ENCODE measurements at places on chromosomes 5 and 9.

GRCh38 chr5:132421462-132421861 lies 52.0 kb downstream of the SLC22A5 start:
- DNase-seq: no peak

- DNase-seq: peak; percentile 32
These were observed 21.9 kb upstream of the NOTCH1 start for GRCh38 chr9:136567651-136568287.

GRCh38 chr9:92122061-92122460 lies 6.8 kb upstream of the SPTLC1 start:
- no peak for DNase-seq

- no peak for DNase-seq
These were observed 45.7 kb upstream of the ALDOB start for GRCh38 chr9:101481261-101481660.

DNA sequence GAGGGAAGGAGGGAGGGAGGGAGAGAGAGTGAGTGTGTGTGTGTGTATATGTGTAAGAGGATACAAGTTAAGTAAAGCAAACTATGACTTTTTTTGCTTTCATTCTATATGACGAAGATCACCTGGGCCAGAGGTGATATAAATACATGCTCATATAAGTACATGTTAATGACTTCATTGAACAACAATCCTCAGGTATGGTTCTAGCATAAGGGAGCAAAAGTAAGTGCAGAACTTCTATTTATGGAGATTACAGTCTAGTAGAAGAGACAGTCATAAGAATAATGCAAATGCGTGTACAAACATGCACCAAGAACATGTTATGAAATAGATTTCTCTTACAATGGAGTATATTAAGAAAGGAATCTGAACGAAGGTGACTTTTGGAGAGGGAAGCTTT lies 1804.0 kb downstream of the MAT2B start:
- no peak for DNase-seq

DNA sequence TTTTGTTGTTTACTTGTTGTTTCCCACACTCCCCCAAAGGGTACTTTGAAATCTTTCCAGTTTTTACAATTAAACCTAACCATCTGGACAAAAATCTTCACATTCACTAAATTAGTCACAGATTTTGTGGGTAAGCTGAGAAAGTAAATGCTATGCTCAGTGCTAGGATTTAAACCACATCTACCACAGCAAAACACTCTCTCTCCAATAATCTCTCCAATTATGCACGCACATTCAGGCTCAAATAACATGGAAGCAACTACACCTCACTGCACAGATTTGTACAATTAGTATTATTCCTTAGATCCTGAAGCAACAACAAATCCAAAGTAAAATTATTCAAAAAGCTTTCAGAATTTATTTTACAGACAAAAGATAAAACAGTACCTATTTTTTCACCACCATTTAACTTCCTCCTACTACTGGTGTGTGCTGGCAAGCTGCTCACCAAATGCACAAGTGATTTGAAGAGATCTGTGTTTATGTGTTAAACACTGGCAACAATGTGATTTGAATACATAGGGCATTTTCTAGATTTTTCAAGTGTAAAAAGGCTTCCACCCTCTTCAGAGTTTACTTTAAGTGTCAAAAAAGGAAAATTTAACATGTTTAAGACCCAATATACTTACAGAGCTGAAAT lies 16.6 kb downstream of the ZNF608 start:
- no peak for DNase-seq

DNA sequence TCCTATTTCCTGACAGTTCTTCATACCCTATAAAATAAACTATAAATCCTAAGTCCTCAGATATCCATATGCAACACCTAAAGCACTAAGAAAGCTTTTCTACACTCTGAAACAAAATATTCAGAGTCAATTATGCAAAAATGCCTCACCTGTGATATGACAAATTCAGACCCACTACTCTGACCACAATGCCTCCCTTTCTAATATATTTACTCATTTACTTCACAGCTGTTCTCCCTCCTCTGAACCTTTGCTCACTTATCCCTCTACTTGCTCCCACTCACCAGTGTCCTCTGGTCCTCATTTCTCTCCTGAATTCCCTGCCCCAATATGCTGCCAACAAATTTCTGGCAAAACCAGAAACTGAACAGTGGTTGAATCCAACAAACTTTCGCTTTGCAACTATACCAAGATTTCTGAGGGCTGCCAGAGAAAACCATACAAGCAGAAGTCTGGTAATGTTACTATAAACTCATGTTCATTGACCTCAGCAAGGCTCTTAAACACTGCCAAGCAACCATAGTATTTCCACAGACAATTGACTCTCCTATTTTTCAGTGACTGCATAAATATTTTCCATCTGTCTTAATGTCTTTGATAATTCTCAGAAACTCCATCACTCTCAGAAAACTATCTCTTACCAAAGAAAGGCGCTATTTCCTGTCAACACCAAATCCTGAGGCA lies 7.1 kb downstream of the CCNH start:
- no peak for DNase-seq

GRCh38 chr5:13945271-13945670 lies 783 bp upstream of the DNAH5 start:
- DNase-seq: no peak

DNA sequence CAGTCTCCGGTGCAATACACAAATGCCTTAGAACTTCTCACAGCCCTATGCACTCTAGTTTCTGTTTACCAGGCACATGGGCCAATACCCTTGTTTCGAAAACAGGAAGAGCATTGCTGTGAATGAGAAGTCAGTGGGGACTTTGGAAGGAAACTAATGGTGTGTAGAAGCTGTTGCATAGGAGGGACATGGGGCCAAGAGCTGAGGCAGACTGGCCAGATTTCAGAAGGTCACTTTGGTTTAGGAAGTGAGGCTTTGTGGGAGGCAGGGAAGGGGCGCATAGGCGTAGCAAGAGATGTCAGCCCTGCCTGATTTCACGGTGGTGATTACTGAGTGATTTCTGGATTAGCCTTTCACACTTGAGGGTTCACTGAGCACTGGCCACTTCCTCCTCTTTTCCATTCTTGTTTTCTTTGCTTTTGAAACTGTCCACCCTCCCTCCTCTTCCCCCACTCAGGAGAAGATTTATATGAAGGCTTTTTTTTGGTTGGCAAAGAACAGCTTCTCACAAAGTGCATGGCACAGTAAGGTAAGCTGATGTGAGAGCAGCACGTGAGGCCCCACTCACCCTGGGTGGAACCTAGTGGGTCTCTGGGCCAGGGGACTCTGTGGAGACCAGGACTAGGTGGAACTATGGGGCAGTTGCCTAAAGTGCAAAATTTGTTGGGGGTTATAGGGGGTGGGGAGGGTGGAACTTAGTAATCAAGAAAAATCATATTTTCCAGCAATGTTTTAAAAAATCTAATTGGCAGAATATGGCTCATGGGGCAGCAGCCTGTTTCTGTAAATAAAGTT lies 6.1 kb upstream of the TMEM252 start:
- peak; percentile 10 for DNase-seq

- peak; percentile 91 for DNase-seq
These were observed 122.5 kb upstream of the RUSC2 start for GRCh38 chr9:35367451-35367850.

DNA sequence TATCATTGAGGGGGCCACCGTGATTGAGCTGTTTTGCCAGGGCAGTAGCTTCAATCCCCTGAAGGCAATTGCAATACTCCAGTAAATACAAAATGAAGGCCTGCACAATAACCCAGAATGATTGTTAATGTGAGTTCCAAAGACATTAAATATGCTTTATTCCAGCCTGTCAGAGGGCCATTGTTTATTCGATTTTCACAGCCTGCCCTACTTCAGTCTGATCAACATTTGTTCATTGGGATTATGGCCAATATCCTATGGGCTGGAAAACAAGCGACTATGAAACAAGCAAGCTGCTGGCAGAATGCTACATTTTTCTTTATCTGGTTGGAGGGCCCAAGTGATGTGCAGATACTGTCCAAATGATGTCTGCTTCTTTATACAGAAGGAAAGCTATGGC lies 543.1 kb downstream of the TLE1 start:
- no peak for DNase-seq

- DNase-seq: no peak
These were observed 145.6 kb downstream of the PPP2R2B start for GRCh38 chr5:146732962-146733361.

DNA sequence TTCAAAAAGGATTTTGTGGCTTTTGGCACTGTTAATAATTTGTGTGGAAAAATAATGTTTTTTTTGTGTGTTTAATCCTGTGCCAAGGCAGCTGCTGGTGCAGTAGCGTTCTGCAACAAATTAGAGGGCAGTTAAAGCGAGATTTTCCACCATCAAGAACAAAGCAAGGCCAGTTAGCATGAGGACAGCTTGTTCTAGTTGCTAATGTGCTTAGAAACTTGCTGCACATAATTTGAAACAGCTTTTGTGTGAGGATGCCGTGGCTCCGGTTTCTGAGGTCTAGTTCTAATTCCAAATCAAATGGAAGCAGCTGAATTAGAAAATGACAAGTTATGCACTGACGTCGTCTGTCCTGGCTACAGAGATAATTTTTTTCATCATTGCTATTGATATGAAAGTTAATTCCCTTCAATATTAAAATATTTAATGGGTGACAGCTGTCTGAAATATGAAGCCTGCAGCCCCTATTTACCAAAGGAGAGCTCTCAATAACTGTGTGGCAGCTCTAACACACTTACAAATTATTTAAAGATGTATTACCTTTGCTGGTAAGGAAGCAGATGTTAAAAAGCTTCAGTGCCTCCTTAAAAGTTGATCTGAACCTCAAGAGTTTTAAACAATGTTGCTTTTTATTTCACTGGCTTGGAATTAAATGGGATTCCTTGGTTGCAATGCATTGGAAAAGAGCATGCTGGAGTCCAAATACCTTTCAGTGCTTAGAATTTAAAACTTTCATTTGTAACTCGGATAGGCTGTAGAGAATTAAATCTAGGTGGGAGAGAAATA lies 128.6 kb downstream of the SPATA31D1 start:
- no peak for DNase-seq

GRCh38 chr5:136025900-136026299 lies 2.9 kb upstream of the TGFBI start:
- DNase-seq: no peak

- DNase-seq: no peak
These were observed 6.6 kb upstream of the FBP2 start for GRCh38 chr9:94600258-94600657.

DNA sequence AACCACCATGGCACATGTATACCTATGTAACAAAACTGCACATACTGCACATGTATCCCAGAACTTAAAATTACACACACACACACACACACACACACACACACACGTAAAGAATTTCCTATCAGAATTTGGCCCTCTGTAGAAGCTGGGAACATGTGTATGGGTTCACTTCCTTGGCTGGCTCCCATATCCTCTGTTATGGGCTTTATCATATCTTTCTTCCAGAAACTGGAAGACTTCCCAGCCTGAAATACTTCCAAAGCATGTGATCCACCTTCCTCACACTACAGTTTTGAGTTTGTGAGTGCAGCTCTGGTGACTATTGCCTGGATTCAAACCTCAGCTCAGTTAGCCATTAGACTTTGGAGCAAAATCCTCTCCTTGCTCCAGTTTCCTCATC lies 78.6 kb upstream of the GDNF start:
- no peak for DNase-seq

- DNase-seq: peak; percentile 12
These were observed at the start of gene PCDHGA12 for GRCh38 chr5:141430332-141431113. Gene PCDHGA12 (plus strand): TSS chr5:141430507. CDS start chr5:141430760, 253 bp downstream.

GRCh38 chr9:107569174-107569573 lies 79.6 kb upstream of the KLF4 start:
- DNase-seq: peak; percentile 16

DNA sequence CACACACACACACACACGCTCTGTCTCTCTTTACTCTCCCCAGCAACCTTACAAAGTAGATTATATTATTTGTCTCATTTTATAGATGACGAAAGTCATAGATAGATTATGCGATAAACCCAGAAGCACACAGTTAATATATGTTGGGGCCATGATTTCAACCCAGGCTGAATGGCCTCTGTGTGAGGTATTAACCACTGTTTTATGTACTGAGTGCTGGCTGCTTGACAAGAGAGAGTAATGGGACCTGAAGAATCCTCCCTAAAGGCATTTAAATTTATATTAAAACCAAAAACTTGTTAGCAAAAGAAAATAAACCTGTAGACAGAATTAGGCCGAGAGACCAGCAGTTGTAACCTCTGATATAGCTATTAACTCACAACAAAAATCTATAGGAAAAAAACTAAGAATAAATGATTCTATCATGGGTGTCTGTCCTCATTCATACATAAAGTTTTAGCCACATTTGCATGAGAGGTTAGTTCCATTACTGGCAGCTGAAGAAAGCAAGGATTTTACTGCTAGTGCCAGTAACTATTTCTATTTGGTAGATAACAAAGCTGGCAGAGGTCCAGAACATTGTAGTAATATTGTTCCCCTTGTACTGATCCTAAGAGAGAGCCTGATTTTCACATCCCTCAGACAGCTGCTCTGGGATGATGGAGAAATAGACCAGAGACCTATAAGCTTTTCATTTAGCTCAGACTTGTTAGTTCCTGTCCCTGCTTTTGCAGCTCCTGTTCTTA lies 250.9 kb downstream of the ADGRV1 start:
- no peak for DNase-seq

- no peak for DNase-seq
These were observed 19.8 kb downstream of the CKMT2 start for GRCh38 chr5:81252904-81253303.

DNA sequence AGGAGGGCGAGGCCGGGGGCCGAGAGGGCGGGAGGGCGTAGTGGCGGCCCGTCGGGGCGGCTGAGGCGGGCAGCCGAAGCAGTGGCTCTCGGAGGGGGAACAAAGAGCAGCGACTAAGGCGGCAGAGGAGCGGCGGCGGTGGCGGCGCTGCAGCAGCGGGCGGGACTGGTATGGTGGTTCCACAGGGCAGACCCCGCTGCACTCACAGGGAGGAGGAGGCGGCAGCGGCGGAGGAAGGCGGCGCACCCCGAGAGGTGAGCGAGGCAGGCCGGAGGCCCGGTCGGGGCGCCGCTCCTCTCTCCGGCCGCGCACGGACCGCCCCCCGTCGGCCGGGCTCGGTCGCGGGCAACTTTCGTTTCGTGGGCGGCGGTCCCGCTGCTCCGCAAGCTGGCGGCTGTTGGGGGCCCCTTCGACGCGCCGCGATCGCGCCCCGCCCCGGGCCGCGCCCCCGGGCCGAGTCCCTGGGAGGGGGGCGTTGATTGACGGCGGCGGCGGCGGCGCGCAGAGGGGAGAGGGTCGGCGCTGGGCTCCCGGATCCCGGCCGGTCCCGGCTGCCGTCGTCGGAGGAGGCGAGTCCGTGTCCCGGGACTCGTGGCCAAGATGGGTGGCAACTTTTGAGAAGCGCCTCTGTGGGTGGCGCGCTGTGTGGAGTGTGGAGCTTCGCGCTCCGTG lies 467 bp downstream of the CNOT6 start:
- DNase-seq: peak; percentile 39

DNA sequence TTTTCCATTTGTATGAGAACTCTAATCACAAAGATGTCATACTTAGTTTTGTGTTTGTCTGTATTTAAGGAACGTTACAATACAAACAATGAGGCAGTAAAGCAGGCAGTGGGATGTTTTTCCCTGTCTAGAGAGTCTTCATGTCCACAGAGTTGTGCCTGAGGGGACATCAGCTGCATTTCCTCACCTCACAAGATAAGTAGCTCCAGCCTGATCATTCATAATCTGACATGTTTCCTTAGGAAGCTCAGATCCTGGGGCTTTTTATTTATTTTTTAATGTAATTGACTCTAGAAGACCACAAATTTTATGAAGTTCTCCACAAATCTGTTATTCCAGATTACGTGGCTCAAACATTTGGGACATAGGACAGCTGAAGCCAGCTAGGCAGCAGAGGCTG lies 78.5 kb downstream of the SPTLC1 start:
- no peak for DNase-seq

GRCh38 chr5:179281694-179282093 lies 63.6 kb downstream of the ADAMTS2 start:
- DNase-seq: no peak

GRCh38 chr9:97963232-97963631 lies 19.9 kb upstream of the ANP32B start:
- no peak for DNase-seq
